ENCODE measurements at places on chromosomes 6 and 20.

- DNase-seq = no peak
These were observed 42.9 kb downstream of the PPP1R14C start for GRCh38 chr6:150185732-150186117.

- peak; percentile 45 for DNase-seq
These were observed 234.1 kb downstream of the GMPR start for GRCh38 chr6:16472349-16473069.

DNA sequence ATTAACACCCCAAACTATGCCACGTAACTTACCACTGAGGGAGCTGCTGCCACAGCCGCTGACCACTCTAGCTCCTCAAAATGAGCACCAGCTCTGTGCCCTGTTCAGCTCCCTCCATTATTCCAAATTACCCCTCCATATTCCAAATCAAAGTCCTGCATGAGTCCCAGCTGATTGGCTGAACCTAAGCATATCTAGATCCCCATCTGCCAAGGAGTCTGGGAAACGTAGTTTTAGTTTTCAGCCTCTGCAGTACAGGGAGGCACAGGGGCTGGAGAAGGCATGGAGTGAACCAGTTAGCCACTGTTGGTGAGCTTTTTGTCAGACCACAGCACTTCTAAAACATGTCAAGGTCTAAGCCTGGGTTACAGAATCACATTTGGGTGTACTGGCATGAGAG lies 15.9 kb downstream of the UNC5CL start:
- DNase-seq = no peak

DNA sequence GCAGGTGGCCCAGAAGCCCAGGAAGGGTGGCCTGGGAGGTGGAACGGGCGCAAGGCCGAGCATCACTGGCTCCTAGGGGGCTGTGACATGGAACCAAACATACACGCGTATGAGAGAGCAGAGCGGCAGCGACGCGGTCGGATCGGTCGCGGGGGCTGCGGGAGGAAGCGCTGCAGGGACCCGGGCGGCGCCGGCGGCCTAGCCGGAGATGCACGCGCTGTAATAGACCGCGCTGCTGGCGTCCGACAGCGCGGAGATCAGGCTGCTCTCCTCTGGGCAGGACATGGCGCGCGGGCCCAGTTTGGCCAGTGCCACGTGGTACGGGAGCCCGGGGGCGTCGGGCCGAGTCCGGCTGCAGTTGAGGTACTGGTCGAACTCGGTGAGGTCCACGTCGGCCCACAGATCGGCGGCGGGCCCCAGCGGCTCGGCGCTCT lies 1.5 kb downstream of the SOX18 start:
- no peak for DNase-seq

DNA sequence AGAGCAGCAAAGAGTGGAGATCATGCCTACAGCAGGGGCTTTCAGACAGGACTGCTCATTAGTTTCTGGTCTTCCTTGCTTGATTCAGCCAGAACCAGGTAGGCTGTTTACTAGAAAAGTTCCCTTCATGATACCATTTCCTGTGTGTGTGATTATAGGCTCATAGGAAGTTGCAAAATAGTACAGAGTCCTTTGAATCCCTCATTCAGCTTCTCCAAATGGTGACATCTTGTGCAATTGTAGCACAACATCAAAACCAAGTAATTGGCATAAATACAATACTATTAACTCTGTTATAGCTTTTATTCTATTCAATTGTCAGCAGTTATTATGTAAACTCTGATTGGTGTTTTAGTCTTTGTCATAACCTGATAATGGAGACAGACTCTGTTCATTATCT lies 347.3 kb upstream of the CDH4 start:
- no peak for DNase-seq

DNA sequence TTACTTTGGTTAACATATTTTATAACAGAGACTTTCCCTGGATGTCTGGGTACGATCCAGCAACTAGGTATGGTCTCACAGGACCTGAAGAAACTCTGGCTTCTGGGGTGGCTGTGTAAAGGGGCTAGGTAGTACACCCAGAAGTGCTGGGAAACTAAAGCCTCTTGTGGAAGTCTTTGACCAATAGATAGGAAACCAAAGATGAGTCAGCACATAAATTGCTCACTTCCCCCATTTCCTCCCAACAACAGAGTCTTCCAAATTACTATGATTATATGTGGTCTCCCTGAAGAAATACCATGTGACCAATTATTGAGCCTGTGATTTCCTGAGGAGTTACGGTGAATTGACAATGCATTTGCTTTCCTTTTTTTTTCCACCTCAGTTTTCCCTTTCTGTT lies 26.8 kb upstream of the TBX18 start:
- no peak for DNase-seq

- DNase-seq = no peak
These were observed 42.2 kb upstream of the ADTRP start for GRCh38 chr6:11820821-11821220.

DNA sequence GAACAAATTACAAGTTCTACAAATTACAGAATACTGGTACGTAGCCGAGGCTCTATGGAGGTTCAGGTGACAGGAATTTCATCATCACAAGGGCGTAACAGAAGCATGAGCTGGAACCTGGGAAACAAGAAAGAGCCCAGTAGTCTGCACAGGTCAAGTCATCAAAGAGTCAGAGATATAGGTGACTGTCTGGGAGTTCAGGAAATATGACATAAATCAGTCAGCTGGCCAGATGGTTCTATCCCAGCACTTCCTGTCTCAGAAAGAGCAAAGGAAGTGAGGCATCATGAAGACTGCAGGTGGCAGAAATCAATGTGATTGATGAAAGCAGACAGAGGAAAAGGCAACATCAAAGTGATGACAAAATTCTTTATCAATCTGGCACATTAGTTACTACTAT lies 23.3 kb downstream of the MYCT1 start:
- DNase-seq = peak; percentile 6

- no peak for DNase-seq
These were observed 113.9 kb downstream of the ALDH8A1 start for GRCh38 chr6:134835993-134836392.

DNA sequence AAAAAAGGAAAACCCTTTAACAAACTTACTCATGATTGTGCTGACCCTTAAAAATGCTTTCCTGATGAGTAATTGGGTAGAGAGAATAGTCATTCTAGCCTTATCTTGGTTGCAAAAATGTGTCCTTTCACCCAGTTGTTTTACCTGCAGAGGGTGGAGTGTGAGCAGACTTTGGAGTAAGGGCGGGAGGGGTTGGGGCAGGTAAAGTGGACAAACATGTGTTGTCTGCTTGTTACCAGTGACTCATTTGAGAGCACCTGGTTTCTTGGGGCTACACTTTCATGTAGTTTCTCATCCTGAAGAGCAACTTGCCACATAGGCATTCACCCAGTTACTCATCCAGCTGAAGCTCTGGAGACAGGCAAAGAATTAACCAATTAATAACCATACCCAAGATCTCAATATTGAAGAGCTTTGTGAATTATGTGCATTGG lies 121.1 kb downstream of the TNFRSF21 start:
- DNase-seq = peak; percentile 74

GRCh38 chr20:17380801-17381200 lies 150.4 kb downstream of the BFSP1 start:
- no peak for DNase-seq

- DNase-seq = no peak
These were observed 137.7 kb upstream of the LRFN2 start for GRCh38 chr6:40724886-40725285.

DNA sequence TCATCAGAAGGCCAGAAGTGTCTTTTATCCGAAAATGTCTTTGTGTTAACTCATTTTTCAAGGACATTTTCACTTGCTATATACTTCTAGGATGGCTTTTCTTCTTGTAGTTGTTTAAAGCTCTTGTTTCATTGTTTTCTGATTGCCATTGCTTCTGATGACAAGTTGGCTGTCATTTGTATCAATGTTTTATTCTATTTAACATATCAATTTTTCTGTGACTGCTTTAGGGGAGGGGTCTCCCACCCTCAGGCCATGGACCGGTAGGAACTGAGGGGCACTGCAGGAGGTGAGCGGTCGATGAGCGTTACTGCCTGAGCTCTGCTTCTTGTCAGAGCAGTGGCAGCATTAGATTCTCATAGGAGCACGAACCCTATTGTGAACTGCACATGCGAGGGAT lies 65.8 kb downstream of the AK9 start:
- DNase-seq = no peak

DNA sequence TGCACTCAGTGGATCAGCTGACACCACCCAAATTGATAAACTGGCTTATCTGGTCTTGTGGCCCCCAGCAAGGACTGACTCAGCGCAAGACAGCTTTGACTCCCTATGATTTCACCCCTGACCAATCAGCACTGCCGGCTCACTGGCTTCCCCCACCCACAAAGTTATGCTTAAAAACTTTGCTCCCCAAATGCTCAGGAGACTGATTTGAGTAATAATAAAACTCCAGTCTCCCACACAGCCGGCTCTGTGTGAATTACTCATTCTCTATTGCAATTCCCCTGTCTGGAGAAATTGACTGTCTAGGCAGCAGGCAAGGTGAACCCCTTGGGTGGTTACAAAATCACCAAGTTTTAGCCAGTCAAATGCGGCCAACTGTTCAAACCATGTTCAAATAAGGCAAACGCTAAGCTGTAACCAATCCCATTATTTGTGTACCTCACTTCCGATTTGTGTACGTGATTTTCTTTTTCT lies 32.5 kb downstream of the SLC22A2 start:
- DNase-seq = peak; percentile 87

- peak; percentile 85 for DNase-seq
These were observed 499.6 kb upstream of the SULF2 start for GRCh38 chr20:48284837-48285236.

DNA sequence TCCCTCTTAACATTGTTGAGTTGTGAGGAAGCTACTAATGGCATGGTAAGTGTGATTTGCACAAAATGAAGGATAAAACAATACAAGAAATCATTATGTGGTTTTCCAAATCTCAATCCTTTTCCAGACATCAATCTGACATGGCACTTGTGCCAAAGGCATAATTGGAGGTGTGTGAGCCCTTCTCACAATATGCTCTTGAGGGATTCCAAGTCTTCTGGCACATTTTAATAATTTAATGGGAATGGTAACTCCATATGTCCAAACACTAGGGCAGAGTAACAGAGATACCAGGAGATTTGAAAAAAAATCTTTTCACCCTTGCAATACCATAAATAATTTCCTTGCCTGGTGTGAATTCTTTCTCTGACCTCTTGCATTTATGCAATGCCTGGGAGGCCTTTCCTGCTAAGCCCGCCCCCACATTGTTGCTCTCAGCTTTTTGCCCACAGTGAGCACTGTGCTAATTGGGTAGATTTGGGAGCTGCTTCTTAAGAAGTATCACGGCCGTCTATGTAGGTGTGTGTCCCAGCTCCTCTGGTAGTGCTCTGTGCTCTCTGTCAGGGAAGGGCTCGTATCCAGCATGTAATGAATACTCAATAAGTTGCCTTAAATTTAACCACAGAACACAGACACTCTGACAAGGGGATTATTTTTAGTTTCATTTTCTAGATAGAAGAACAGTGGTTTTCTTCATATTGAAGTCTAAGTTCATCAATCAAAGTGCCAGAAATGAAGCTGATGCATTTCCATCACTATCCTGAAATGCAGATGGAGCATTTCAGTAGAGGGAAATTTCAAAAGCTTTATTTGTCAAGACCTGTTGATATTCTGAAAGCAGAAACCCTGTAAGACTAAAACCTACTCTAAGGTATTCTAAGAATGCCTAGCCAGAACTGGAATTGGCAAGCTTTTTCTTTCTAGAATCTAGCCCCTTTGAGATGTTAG lies 54.4 kb upstream of the CEP85L start:
- peak; percentile 88 for DNase-seq

DNA sequence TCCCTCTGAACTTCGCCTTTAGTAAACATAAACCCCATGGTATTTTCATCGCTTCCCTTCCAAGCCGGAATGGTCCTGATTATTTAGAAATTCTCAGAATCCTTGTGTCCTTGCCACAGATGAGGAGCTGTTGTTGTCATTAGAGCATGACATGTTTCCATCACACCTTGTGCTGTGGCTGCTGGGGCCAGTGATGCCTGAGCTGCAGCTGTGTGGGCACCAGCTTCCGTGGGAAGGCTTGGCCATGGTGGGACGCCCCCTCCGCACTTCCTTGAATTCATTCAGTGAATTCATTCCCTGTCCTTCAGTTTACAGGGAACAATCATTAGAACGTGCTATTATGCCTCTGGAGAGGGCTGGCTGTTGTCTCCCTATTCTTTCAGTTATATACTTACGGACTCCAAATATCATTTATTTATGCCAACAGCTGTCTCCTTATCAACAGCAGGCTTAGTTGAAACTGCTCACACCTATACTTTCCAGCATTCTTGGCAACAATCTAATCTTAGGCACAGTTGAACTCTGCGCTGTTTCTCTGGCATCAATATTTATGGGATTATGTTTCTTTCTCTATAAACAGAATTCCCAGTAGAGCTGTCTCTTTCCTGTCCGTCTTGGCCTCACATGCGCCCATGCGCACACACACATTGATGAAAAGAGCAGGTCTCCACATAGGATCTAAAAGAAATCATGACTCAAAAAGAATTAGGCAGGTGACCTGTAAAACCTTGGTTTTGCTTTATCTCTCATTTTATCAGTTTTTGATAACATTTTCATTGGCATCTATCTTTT lies 9.0 kb downstream of the ADGRF1 start:
- DNase-seq = no peak
